ENCODE measurements at places on chromosomes 4 and X. TPM values are rescaled to one million over a fixed set of nuclear protein-coding genes. Genes with fewer than 3 reads are reported as not detected.

- no peak for DNase-seq
These were observed 100.4 kb downstream of the SLIT2 start for GRCh38 chr4:20352163-20352431.

DNA sequence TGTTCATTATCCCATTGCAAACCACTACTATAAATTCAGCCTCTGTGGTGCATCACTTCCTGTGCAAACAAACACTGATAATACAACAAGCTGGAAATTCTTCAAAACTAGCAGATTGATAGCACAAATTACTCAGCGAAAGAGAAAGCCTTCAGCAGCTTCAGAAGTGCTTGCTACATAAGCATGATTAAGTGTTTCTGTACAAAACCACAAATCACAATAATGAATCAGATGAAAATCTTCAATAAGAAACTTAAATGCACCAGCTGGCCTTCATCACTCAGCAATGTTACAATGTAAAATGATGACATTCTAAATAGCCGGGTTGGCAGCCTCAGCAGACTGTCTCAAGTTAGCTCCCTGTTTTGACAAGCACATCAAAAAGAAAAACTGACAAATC is 262.2 kb downstream of the SPOCK3 start:
- no peak for DNase-seq

DNA sequence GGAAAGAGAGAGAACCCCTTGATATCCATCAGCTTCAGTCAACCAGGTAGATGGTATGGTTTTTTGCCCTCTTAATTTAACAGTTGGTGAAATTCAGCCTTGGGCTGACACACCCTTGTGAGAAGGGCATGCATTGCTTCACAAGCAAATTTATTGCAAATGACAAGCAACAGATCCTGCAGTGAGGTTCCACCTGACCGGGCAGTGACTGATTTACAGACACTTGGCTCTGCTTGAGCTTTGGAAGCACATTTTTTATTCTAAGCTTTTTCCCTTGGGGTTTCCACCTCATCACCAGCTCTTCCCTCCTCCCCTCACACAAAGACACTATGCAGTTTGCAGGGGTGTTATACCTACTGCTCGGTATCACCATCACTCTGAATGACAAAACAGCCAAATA is 28.3 kb upstream of the SERTM2 start:
- DNase-seq = no peak

DNA sequence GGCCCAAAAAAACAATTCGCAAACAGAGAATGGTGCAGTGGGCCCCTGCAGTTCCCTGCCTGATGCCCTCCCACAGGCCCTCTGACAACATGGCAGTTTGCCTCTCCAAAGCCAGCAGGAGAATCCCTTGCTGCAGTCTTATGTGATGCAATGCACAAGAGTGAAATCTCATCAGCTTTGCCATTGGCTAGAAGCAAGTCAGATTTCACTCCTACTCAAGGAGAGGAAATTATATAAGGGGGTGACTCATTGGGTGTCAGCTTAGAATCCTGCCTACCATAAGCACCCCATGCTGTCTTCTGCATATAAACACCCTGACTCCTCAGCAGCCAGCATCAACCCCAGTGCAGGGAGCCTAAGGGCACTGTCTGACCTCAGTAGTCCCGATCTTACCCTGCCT is 157.3 kb upstream of the LDB2 start:
- no peak for DNase-seq

Gene MAGEA2
- not detected for total RNA-seq

Gene PHOX2B
- total RNA-seq = not detected

Gene PTTG2
- total RNA-seq = 0.59 TPM

Gene OCIAD2
- total RNA-seq = 91.7 TPM

Gene GABRG1
- not detected for total RNA-seq

Gene SHROOM2
- total RNA-seq = not detected

Gene SORCS2
- not detected for total RNA-seq

Measured in activated naive CD4-positive, alpha-beta T cell treated with anti-CD3 and anti-CD28 coated beads, Interleukin-2, amount 50 U/mL, for 72 hours (primary cell).